ENCODE measurements at places on chromosomes 4 and X.

GRCh38 chr4:6845574-6845973 lies 63.0 kb downstream of the KIAA0232 start:
- no peak for DNase-seq

- no peak for DNase-seq
These were observed 4.6 kb upstream of the ZNF185 start for GRCh38 chrX:152892999-152893891.

DNA sequence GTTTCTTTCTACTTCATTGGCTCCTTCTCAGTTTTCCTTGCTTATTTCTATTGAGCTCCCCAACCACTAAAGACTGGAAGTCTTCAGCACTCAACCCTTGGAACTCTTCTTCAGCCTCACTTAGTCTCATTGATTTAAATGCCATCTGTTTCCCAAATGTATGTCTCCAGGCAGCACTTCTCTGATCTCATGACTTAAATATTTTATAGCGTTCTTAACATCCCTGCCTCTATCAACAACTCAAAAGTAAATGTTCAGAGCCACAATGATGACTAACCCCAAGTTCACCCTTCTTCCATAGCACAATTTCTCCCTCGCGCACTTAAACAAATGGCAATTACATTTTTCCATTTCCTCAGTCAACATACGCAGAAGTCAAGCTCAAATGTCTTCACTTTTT lies 1393.3 kb downstream of the ARAP2 start:
- no peak for DNase-seq

- no peak for DNase-seq
These were observed 430.9 kb downstream of the C4orf33 start for GRCh38 chr4:129526812-129527211.

GRCh38 chrX:72351606-72352334 lies 46.1 kb upstream of the CITED1 start:
- DNase-seq: no peak

DNA sequence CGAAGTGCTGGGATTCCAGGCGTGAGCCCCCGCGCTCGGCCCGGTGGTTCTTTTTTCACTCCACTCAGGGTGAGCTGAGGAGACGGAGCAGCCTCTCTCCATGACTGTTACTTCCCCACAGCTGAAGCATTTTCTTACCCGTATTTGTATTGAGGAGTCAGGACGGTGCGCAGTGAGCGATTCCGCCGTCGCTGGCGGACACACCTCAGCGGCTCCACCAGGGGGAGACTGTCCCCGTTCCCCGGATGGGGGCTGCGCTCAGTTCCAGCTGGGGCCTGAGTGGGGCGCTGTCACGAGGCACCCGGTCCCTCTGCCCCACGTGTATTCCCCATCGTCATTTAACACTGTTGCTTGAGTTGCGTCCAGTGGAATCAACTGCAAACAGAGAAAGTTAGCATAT lies 844.0 kb upstream of the FRG1 start:
- DNase-seq: no peak

DNA sequence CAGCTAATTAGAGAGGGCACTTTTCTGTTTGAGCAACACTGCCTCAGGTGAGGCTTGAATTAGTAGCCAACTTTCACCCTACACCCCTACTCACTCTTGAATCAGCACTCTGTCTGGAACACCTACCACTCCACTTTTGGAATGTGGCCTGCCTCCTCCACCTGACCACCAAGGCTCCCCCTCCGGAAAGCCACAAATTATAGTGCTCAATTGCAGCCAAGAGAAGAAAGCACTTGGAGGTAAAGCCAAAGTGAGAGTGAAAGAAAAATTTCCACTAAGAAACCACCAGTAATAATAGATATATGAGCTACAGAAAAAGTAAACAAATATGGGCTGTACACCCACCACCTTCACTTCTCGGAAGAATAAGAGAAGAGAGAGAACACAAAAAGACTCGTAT lies 41.1 kb downstream of the PPP3CA start:
- no peak for DNase-seq

DNA sequence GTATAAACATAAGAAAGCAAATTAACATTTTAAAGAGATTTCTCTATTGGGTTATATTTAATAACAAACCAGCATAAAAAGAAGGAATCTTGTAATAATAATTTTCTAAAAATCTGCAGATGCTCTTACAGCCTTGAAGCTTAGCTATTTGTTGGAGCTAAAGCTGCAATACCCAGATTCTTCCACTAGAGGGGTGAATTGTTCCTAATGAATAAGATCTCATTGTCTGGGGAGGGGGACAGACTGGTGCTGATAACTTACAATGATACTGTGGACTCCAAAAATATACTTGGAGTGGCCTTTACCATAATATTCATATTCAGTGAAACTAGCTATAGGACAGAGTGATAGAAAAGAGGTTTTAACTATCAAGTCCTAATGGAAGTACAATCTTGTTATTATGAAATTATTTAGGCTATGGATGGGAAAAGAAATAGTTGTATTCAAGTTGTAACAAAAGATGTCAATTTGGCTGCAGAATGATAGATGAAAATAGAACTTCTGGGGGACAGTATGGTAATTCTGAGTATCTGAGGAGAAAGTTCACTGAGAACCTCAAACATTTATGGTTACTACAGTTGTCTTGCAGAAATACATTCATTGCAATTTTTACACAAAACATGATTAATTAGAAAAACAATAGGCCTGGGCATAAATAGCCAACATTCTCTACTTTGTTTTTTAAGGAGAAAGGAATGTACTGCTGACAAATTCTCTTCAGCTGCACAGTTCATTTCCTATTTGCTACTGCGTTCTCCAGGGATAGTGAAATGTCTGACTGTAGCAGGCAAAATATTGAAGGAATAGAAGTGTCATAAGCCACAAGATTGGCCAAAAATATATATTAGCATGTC lies 443.3 kb downstream of the GBA3 start:
- DNase-seq: peak; percentile 6

DNA sequence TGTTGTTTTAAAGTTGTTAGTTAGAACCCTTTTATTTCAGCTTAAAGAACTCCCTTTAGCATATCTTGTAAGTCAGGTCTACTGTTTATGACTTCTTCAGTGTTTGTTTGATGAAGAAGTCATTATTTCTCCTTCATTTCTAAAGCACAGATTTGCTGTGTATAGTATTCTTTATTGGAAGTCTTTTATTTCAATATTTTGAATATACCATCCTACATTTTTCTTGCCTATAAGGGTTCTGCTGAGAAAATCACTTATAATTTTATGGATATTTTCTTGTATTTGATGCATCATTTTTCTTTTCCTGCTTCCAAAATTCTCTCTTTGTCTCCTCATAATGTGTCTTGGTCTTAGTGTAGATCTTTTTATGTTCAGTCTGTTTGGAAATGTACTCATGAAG lies 134.5 kb downstream of the CPXCR1 start:
- DNase-seq: no peak

DNA sequence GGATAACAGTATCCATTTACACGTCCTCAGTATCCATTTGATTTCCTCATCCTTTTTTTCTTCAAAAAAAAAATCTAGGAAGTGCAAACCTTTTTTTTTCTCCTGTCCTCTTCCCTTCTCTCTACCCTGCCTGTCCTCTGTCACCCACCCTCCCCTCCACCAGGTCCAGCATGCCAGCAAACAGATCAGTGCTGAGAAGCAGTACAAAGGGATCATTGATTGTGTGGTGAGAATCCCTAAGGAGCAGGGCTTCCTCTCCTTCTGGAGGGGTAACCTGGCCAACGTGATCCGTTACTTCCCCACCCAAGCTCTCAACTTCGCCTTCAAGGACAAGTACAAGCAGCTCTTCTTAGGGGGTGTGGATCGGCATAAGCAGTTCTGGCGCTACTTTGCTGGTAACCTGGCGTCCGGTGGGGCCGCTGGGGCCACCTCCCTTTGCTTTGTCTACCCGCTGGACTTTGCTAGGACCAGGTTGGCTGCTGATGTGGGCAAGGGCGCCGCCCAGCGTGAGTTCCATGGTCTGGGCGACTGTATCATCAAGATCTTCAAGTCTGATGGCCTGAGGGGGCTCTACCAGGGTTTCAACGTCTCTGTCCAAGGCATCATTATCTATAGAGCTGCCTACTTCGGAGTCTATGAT lies 1.7 kb downstream of the SLC25A4 start:
- DNase-seq: no peak

DNA sequence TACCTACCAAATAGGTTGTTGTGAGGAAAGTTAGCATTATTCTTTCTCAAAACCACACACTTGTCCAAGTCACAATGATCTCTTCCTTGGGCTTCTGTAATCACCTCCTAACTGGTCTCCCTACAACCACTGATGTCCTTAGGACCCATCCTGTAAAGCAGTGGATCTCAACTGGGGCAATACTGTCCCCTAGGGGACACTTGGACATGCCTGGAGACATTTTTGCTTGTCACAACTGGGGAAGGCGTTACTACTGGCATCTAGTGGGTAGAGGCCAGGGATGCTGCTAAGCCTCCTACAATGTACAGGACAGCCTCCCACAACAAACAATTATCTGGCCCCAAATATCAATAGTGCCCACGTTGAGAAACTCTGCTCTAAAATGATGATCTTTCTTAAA lies 118.7 kb upstream of the AP1S2 start:
- DNase-seq: no peak

- DNase-seq: peak; percentile 1
These were observed 28.8 kb upstream of the SOWAHD start for GRCh38 chrX:119729408-119730201.

DNA sequence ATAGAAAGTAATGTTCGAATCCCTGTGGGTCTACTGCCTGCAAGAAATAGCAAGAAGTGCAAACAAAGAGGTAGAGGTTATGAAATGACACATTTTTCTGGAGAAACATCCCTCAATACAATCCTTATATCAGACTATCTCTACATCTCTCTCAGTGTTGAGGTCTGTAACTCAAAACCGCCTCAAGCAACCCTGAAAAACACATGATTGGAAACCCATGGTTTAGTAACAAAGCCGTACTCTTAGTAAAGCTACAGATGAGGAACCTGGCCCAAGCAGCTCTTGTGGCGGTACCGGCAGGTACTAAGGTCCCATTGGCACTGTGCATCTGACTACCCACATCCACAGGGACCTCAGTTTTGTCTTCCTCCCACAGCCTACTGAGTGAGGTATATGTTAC lies 53.9 kb downstream of the IRF2 start:
- no peak for DNase-seq

- no peak for DNase-seq
These were observed 12.1 kb downstream of the PPP2R3B start for GRCh38 chrX:374596-374995.

DNA sequence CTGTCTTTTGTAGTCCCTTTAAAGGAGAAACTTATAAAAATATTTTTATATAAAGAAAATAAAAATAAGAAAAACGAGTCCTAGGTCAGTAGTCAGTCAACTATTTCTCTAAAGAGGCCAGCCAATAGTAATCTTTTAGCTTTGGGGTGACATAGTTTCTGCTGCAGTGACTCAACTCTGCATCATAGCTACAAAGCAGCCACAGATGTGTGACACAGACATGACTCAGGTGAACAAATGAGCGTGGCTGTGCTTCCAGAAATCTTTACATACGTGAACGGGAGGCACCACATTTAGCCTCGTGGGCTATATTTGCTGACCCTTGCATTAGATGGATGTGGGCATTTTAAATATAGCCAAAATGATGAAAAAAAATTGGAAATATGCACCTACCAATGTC lies 1862.5 kb upstream of the TENM3 start:
- no peak for DNase-seq

- DNase-seq: no peak
These were observed 18.7 kb upstream of the GPC3 start for GRCh38 chrX:134004084-134004483.

- no peak for DNase-seq
These were observed 80.7 kb upstream of the LRPAP1 start for GRCh38 chr4:3612934-3613333.

- no peak for DNase-seq
These were observed 122.9 kb downstream of the LDB2 start for GRCh38 chr4:16775411-16776154.

GRCh38 chr4:10032625-10033024 lies 11.3 kb upstream of the SLC2A9 start:
- DNase-seq: no peak

- DNase-seq: no peak
These were observed 62.5 kb upstream of the NFKB1 start for GRCh38 chr4:102438396-102439235.

- no peak for DNase-seq
These were observed 57.9 kb downstream of the FHDC1 start for GRCh38 chr4:152994038-152994437.
